Progenitor cell of endocrine pancreas (in vitro differentiated cells): ENCODE measurements at places on chromosomes 3 and 15.

DNA sequence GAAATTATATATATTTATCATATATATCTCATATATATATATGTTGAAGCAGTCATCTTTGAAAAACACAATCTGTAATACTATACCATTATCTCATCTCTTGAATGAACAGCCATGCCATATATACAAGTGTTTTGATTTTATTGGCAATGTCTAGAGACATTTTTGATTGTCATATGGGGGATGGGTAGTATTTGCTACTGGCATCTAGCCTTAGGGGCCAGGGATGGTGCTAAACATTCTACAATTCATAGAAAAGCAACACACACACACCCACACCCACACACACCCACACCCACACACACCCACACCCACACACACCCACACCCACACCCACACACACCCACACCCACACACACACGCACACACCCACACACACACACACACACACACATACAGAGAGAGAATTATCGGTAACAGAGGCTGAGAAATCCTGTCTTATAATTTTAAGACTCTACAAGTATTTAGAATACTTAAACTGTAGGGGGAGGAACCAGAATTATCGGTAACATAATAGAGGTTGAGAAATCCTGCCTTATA lies 11.1 kb upstream of the PIK3R4 start:
- DNase-seq: no peak

GRCh38 chr3:124802702-124803101 lies 72.5 kb downstream of the UMPS start:
- no peak for DNase-seq

DNA sequence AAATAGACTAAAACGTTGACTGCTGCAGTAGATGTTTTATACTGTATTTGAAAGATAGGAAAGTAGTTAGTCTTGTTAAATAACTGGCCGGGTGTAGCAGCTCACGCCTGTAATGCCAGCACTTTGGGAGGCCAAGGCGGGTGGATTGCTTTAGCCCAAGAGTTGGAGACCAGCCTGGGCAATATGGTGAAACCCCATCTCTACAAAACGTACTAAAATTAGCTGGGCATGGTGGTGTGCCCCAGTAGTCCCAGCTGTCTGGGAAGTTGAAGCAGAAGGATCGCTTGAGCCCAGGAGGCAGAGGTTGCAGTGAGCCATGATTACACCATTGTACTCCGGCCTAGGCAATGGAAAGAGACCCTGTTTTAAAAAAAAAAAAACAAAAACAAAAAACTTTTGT lies 60.5 kb upstream of the ULK4 start:
- no peak for DNase-seq

- DNase-seq: no peak
Observed at GRCh38 chr3:4222574-4223175, 80.5 kb upstream of the SETMAR start.

- DNase-seq: no peak
Observed at GRCh38 chr3:160660902-160661301, 16.1 kb upstream of the ARL14 start.

DNA sequence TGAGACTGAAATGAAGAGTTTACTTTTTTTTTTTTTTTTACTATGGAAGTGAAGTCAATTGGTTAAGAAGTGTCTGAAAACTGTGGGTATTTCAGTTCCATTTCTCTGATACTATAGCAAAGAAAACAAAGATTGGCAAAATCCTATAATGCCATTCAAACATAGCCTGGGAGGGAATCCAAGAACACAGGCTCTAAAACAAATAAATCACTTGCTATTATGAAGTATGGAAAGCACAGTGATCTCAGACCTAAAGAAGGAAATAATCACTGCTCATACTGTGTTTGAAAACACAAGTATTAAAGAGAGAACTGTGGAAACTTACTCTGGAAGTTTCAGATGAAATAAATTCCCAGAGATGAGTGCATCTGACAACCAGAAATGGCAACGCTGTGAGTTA lies 12.0 kb downstream of the SAMMSON start:
- no peak for DNase-seq

DNA sequence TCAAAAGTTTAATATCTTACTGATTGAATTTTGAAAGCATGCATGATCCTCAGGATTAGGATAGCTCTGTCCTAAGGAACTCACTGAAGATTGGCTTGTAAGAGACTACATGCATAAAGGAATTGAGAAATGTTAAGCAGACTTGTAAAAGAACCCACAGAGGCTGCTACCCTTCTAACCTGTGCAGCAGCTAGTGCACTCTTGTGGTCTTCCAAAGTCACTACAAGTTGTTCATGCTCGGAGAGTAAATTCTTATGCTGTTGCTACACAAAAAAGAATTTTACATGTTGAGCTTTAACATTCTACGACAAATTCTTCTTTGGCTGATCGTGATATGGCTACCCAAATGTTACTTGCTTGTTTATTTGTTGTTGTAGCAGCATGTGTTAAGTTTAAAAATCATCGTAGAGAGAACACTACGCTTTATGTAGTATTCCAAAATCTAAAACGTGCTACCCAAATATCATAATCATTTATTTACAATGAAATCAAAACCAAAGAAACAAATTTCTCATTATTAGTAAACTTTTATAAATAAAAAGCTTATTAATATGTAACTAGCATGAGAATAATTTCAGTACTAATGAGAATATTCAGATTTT lies 55.0 kb downstream of the GOLIM4 start:
- DNase-seq: no peak

- no peak for DNase-seq
Observed at GRCh38 chr15:76206325-76206976, 104.8 kb downstream of the ETFA start.

DNA sequence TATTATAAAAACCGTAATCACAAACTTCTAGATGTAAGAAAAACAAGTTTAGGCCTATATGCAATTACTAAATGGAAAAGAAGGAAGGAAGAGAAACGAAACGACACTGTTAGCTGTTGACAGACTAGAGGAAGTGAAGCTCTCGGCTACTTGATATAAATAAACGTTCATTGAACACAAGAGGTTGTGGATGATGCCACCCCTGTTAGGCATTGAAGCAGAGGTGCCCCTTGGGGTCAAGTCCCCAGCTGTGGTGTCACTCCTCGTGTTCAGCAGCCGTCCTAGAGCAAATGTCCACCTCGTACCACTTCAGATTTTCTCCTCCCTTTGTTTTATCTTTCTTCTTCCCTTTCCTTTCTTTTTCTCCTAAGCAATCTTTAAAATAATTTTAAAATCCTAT lies 146.5 kb upstream of the UBE2E1 start:
- no peak for DNase-seq

DNA sequence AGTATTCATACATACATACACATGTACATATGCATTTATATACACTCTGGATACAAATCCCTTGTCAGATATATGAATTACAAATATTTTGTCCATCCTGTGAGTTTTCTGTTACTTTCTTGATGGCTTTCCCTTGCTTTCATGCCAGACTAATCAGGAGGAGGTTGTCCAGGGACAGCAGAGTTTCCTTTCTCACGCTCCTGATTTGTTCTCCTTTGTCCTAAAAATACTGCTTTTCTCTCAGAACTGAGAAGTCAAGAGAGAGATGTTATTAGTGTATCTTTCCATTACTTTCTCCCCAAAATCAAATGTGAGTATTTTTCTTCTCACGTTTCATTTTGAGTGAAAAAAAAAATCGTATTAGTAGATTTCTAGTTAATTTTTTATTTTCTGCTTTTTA lies 12.1 kb upstream of the TCAIM start:
- DNase-seq: no peak

- DNase-seq: no peak
Observed at GRCh38 chr3:195886181-195887141, 21.9 kb downstream of the TNK2 start.

DNA sequence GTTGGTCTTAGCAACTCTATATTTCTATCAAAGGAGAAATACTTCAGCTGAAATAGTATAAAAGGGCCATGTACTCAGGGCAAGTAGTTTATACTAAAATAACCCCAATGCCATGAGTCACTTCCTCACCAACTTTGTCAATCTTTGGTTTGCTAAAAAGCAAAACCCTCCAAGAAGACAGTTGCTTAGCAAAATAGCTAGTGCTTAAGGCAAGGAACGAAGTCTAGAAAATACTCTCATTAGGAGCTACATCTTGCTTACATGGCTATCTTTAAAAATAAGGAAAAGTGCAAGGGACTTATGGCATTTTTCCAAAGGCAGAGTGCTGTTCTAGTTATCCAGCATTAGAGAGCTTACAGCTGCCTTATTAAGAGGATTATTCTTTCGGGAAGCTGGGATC lies 28.4 kb downstream of the P3H2 start:
- no peak for DNase-seq

DNA sequence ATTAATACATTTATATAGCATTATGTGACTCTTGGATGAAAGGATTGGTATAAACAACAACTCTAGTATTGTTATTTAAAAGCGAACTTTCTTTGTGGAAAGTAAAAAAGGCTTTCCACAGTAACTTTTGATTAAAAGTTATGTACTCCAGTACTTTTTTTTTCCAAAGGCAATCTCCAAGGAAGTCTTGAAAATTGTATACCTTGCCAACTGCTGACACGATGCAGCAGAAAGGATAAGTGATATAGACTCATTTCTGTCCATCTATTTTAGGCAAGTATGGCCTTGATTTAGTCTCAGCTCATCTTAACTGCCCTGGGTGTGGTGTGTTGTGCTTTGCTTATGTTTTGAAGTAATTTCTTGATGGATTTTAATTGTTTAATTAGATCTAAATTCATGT lies 79.7 kb downstream of the OTOL1 start:
- DNase-seq: no peak

DNA sequence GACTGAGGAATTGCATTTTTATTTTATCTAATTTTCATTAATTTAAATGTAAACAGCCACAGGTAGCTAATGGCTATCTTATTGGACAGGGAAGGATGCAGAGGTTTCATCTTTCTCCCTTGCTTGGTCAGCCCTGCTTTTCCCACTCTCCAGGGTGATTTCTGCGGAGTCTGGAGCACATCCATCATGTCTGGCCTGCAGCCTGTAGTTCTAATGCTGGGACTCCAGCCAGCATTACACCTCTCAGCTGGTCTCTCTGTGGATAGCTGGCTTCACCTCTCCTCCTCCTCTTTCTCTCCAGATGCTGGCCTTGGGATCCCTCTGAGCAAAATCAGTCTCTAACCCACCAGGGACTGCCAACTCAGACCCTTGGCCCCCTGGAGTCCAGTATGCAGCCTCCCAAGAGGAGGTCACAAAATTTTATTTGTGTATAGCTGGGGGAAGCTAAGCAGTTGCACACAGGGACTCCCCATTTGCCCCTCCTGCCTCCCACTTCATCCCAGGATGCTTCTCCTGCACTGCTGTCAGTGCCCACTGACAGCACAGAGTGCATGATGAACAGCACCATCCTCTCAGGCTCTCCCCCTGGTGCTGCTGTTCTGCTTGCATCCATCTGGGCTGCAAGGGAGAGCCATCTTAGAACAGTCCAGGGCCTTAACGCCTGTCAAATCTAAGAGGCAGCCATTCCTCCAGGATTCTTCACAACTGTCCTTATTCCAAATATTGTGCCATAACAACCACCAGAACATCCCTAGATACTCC lies 1.7 kb downstream of the BFSP2 start:
- no peak for DNase-seq

DNA sequence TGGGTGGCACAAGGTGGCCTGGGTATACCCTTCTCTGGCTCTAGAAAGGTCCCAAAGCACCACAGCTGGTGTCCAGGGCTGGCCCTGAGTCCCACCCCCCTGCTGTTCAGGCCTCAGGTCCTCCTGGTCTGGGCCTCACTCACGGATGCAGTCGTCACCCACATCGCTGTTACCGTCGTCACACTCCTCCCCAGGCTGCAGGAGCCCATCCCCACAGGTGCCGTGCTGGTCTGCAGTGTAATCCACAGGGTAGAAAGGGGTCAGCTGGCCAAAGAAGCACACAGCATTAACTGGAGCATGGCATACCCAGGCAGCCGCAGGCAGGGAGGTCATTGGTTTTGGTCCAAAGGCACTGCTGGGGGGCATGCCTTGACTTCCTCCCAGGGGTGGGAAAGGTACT lies 28.4 kb downstream of the EAF1 start:
- no peak for DNase-seq

GRCh38 chr15:64738226-64739095 lies 36.9 kb downstream of the RBPMS2 start:
- no peak for DNase-seq

- DNase-seq: no peak
Observed at GRCh38 chr3:114466816-114467215, 173.0 kb downstream of the TIGIT start.

GRCh38 chr3:64174328-64174727 lies 50.9 kb downstream of the PRICKLE2 start:
- no peak for DNase-seq

- DNase-seq: no peak
Observed at GRCh38 chr3:195440379-195440778, 2.4 kb downstream of the ACAP2 start.

DNA sequence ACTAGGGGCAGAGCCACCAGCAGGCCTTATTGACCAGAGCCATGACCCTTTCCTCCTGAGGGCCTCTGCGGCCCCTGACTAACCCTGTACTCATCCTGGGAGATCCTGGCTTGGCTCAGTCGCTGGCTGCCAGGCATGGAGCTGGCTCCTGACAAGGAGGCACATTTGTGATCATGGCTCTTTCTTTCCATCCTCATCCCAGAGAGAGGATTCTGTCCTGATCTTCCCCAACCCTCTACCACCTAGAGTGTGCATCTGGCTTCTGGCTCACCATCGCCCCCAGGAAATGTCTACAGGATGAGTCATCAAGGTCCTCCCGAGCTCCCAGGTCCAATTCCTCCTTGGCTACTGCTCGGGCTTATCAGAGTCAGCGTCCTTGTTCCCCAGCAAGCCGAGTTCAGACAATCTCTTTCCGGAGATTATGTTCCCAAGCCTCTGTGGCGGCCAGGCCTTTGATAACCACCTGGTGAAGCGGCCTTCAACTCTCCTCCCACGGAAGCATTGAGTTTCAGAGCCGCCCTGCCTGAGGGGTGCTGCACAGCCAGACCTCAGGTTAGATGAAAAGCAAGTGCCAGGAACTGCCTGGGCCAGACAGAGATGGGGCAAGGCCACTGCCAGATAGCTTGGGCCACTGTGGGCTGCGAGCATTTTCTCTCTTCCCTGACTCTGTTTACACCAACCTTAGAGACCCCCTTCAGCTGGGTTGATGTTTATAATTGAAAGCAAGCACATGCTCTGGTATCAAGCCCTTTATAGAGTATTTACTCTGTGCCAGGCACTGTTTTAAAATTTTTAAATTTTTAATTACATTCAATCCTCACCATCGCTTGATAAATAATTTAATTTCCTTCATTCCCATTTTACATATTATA lies 44.3 kb upstream of the MRPS22 start:
- DNase-seq: no peak

GRCh38 chr3:150746791-150747590 lies 16.0 kb downstream of the SIAH2 start:
- peak; percentile 21 for DNase-seq

DNA sequence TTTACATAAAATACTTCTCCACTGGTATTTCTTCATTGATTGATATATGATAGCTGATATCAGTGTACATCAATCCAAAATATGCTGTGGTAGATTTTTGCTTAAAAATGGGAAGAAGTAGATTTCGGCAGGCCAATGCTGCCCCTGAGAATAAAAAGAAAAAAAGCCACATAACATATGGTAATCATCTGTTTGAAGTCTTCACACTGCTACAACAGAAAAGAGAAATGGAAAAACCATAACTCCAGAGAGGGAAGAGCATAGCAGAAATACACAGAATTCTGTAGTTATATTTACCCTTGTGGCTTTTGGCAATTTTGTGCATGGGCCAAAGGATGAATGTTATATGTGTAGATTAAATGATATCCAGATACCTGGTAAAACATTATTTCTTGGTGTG lies 143.1 kb upstream of the KCNMB2 start:
- no peak for DNase-seq

- DNase-seq: no peak
Observed at GRCh38 chr3:38562467-38562925, 66.4 kb downstream of the EXOG start.

- DNase-seq: no peak
Observed at GRCh38 chr3:29880809-29881208, 599.9 kb downstream of the RBMS3 start.
